ENCODE measurements at places on chromosomes 1 and 21.
A peak's percentile ranks its signal among the peaks of the same experiment; 100 is the strongest.

GRCh38 chr1:205481629-205482151 lies 22.8 kb upstream of the CDK18 start:
- no peak for DNase-seq

GRCh38 chr1:206556047-206556749 lies 48.9 kb downstream of the RASSF5 start:
- DNase-seq, result no peak

DNA sequence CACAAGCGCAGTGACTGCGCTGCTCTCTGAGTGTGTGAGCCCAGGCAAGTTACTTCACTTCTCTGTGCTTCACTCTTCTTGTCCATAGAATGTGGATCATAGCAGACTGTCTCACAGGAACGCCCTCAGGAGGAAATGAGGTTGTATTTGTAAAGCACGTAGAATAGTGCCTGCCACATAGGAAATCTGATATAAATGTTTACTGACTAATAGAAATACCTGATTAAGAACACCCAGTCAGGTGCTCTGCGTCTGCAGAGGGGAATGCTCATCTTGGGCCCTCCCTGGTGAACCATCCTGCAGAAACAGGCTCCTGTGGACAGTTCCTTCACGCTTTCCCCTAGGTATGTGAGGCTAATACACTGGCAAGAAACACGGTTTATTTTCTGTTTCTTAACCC lies 100.3 kb downstream of the BEND5 start:
- DNase-seq, result no peak

DNA sequence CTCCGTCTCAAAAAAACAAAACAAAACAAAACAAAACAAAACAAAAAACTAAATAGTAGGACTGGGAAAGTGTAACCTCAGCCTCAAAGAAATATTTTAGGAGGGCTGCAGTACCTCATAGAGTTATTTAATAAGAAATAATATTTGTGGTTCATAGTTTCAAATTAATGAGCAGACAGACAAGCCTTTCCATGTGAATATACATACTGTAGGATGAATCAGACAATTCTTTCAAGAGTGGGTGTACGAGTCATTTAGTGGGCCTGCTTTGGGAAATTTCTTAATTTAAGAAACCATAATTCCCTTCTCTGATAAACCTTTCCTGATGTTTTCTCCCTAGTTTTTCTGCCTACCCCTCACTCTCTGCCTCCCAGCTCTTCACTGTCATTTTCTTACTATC lies 52.5 kb downstream of the CDC14A start:
- peak; percentile 17 for DNase-seq

GRCh38 chr1:208756339-208756981 lies 512.3 kb upstream of the PLXNA2 start:
- no peak for DNase-seq

DNA sequence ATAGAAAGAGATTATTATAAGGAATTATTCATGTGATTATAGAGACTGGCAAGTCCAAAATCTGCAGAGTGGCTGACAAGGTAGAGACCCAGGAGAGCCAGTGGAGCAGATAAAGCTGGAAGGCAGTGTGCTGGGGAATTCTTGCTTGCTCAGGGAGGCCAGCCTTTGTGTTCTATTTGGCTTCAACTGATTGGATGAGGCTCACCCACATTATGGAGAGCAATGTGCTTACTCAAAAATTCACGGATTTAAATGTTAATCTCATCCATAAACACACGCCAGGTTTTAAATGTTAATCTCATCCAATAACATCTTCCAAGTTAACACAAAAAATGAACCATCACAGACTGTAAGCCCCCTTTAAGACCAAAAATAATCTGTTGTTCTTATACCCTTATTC lies 30.2 kb upstream of the PHGDH start:
- no peak for DNase-seq

- DNase-seq, result peak; percentile 81
These were observed 754 bp downstream of the PRRC2C start for GRCh38 chr1:171486048-171486519.

GRCh38 chr1:27366113-27366410 lies 699 bp downstream of the MAP3K6 start:
- peak; percentile 74 for DNase-seq

GRCh38 chr1:194366705-194367104 lies 1180.3 kb upstream of the B3GALT2 start:
- DNase-seq, result no peak

- DNase-seq, result no peak
These were observed 56.0 kb upstream of the NBPF3 start for GRCh38 chr1:21383785-21384401.

- DNase-seq, result no peak
These were observed 81.1 kb downstream of the LHX4 start for GRCh38 chr1:180311011-180311730.

DNA sequence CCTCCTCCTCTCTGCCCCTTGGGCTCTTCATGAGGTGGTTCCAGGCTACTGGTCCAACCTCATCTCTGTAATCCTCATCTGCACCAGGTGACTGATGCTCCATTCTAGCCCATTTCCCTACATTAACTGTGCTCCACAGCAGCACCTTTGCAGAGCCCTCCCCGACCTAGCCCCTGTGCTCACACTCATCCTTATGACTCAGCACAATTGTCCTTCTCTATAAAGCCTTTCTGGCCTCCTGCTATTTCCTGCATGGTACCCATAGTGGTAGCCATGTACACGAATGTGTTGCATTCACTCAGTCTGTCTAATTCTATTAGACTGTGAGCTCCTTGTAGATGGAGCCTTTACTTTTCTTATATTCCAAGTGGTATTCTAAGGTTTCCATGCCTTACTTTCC lies 339.0 kb downstream of the DISC1 start:
- DNase-seq, result no peak

GRCh38 chr1:58405660-58406059 lies 140.9 kb downstream of the OMA1 start:
- no peak for DNase-seq

DNA sequence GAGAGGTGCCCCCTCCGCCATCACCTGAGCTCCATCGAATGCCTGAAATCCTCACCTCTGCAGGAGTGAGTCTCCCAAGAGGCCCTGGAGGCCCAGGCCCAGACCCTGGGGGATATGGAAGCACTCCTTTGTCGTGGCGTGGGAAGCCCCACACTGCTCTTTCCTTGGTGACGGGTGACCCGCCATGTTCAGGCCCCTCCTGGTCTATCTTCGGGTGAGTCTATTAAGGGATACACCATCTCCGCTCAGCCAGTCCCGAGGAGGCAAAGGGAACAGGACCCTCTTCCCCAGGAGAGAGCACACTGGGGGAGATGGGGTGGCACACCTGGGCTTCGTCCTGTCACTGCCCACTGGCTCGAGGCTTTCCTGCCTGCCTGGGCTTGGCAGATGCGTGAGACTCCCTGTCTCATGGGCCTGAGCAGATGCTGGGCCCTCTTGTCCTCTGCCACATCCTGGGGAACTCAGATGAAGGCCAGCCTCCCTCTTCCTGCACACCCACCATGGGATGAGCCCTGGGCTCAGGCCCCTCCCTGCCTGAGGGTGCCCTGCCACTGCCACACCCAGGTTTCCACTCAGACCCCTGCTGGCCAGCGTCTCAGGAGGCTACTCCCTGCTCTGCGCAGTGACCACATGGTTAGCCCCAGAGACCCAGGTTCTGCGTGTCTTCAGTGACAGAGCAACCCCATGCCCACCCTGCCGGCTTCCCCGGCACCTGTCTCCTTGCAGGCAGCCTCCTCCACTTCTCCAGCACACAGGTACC lies 3.8 kb upstream of the NPHP4 start:
- no peak for DNase-seq

DNA sequence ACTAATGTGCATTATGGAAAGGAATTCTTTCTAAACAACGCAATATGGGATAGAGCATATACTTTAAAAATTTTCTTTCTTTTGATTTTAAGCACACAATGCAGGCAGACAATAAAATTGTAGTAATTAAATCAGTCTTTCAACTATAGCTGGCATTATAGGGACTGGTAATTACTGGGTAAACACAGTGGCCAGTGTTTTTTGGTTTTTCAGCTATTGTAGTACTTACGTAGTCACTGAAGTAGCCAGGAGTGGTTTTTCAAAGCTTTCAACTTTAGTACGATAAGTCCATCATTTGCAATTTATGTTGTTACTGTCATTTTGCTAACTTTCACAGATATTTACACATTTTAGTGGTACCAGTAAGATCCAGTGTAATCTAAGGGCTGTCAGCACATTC lies 50.6 kb downstream of the RAB3GAP2 start:
- no peak for DNase-seq

- peak; percentile 78 for DNase-seq
These were observed 764.6 kb downstream of the LTN1 start for GRCh38 chr21:28227881-28228635.
